Thymus (tissue), 14 donors: ENCODE measurements at places on chromosomes 4 and X. TPM values are rescaled to one million over a fixed set of nuclear protein-coding genes. Genes with fewer than 3 reads are reported as not detected.
A peak's percentile ranks its signal among the peaks of the same experiment; 100 is the strongest.

- no peak for DNase-seq
Observed at GRCh38 chr4:10083331-10083771, 33.2 kb downstream of the WDR1 start.

DNA sequence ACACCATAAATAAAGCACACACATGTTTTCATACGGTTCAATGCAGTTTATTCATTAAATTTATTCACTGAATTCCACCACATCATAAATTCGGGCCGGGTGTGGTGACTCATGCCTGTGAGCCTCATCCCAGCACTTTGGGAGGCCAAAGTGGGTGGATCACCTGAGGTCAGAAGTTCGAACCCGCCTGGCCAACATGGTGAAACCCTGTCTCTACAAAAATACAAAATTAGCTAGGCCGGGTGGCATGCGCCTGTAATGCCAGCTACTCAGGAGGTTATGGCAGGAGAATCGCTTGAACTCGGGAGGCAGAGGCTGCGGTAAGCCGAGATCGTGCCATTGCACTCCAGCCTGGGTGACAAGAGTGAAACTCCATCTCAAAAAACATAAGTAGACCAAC, 131.6 kb downstream of the PDS5A start:
- DNase-seq, result no peak

DNA sequence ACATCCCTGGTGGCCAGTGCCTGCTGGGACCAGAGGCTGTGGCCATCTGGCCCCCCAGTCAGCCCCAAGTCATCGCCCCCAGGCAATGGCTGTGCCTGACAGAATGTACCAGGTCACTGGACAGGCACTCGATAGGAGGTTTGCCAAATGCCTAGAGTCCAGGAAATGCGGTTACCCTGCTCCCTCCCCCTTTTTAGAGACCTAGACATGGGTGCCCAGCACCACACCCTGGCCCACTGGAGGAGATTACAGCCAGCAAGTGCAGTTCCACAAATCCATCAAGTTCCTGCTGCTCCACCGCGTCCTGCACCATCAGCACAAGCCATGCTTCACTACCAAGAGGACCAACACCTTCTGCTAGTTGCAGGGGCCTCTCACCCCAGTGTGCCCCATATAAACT, 16.2 kb upstream of the ZFX start:
- no peak for DNase-seq

- no peak for DNase-seq
Observed at GRCh38 chr4:113435893-113436292, 325.6 kb downstream of the CAMK2D start.

The MAGED1 gene
- 50.7 TPM for total RNA-seq

- no peak for DNase-seq
Observed at GRCh38 chr4:138410266-138410665, 168.1 kb upstream of the SLC7A11 start.

The NKX6-1 gene
- under 0.01 TPM for total RNA-seq

DNA sequence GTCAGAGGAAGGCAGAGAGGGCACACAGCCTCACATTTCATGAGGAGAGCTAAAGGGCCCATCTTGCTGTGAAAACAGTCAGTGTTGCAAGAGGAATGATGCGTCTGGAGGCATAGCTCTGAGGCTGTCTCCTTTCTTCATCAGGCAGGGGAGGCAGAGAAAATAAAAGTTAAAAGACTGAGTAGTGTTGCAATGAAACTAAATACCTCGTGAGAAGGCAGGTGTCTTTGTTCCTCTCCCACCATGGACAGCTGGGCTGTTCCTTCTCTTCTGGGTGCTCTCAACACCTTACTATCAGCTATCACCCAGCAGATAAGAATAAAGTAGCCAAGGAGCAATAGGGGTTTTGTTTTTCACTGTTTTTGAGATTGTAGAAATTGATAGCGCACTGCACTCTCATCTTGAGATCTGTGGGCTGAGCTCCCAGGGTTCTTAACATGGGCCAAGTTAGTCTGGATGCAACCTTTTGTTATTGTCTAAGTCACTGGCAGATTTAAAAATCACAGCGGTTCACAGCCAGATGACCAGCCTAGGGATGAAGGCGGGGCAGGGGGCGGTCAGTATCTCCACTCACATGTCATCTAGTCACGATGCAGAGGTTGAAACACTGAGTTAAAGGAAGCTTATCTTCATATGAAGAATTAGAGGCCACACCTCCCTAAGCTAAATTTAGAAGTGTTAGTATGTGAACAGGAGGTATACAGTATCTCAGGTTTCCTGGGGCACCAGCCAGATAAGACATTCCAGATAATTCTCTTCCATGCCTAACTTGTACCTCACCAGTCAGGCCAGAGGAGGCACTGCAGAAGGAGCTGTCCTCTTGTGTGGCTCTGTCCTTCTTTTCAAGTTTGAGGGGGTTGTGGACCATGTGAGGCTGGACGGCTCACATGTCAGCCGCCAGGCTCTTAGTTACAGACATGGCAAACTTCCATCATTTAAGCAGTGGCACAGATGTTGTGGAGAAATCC, 36.9 kb downstream of the PARM1 start:
- no peak for DNase-seq

DNA sequence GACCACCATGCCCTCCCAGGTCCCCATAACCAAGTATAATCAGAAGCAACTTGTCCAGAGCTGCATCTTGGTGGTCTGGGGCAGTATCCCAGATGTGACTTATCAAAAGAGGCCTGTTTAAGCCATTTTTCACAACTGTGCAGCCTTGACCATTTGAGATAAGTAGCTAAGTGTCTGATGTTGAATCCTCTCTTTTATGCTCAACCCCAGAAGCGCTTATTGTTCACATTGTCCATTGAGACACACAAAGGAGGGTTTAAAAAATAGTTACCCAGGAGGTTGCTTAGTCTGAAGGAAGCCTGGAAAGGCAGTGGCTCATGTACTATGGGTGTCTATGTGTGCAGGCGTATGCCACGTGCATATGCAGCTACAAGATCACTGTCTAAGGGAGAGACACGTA, 27.0 kb downstream of the ENPP6 start:
- DNase-seq, result no peak

The GPR173 gene
- 0.61 TPM for total RNA-seq

DNA sequence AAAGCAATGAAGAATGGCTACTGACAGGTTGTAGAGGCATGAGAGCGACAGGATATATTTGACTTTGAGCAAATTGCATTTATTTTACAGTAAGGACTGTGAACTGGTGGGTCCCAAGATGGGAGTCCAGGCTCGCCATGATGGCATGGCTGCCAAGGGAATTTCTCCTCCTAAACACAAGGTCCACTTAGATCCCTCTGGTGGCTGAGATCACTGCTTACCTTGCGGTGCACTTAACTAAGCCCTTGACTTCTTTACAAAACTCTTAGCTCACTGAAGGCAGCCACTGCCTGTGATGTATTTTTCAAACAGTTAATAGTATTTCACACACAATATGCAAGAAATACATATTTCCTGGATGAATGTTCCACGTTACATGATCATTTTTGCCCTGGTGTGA, 50.3 kb upstream of the SORBS2 start:
- no peak for DNase-seq

The PI4K2B gene
- 20.4 TPM for total RNA-seq

The RTL9 gene
- 0.09 TPM for total RNA-seq

- no peak for DNase-seq
Observed at GRCh38 chr4:80918004-80918403, 112.5 kb upstream of the BMP3 start.

The RASSF6 gene
- total RNA-seq, result 16.6 TPM

- DNase-seq, result no peak
Observed at GRCh38 chr4:73862322-73862721, 6.9 kb upstream of the CXCL1 start.

The UNC5C gene
- total RNA-seq, result 1.8 TPM

GRCh38 chr4:89254847-89255246, 52.8 kb downstream of the GPRIN3 start:
- no peak for DNase-seq

GRCh38 chr4:149845743-149846142, 30.1 kb upstream of the IQCM start:
- no peak for DNase-seq

The RIBC1 gene
- 1.2 TPM for total RNA-seq

The NEXMIF gene
- 0.05 TPM for total RNA-seq

DNA sequence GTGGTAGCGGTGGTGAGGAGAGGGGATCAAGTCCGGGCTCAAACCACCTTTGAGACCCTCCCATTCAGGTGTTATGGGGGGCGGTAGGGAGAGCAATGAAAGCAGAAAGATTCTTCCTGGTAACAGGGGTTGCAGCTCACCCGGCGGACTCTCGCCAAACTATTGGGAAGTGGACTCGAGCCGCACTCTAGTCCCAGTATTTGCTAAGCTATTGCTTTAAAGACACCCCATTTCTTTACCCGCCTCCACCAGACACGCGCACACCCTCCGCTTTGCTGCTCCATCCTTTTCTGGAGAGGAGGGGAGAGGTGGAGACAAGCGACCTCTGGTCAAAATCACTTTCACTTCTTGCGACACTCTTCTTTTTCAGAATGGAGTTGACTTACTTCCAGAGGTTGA, 625 bp upstream of the GABRA4 start:
- DNase-seq, result no peak

The PCDH18 gene
- total RNA-seq, result 9.9 TPM

- no peak for DNase-seq
Observed at GRCh38 chrX:49291615-49292337, 11.7 kb upstream of the GAGE10 start.

The RNF128 gene
- total RNA-seq, result 0.90 TPM

The SMIM31 gene
- not detected for total RNA-seq

GRCh38 chr4:16226816-16227461, 668 bp upstream of the TAPT1 start:
- no peak for DNase-seq

The BTC gene
- 0.42 TPM for total RNA-seq

DNA sequence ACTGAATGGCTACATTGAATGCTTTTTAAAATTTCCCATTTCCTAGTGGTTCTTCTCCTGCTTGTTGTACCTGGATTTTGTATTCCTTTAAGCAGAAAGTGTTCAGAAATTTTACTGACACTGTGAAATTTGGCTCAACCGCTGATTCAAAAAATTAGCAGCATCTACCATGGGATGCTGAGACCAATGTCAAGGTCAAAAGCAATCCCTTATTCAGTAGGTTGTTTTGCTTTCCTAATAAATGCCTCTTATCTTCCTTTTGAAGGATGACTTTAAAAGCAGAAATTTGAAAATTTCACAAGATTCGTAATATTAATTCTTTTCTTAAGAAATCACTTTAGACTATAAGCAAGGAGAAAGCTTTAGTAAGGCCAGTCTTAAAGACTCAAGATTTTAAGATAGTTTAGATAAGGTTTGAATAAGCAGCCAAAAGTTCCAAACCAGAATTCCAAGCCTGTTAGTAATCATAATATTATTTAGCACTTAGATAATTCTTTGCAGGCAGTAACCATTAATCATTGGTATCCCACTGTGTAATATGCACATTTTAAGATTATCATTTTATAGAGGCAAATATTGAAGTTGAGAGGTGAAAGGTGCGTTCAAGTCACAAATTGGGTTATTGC, 508.8 kb downstream of the ANKRD50 start:
- no peak for DNase-seq

GRCh38 chrX:30270639-30271038, 23.7 kb downstream of the MAGEB1 start:
- no peak for DNase-seq

The TLR10 gene
- total RNA-seq, result 8.9 TPM

DNA sequence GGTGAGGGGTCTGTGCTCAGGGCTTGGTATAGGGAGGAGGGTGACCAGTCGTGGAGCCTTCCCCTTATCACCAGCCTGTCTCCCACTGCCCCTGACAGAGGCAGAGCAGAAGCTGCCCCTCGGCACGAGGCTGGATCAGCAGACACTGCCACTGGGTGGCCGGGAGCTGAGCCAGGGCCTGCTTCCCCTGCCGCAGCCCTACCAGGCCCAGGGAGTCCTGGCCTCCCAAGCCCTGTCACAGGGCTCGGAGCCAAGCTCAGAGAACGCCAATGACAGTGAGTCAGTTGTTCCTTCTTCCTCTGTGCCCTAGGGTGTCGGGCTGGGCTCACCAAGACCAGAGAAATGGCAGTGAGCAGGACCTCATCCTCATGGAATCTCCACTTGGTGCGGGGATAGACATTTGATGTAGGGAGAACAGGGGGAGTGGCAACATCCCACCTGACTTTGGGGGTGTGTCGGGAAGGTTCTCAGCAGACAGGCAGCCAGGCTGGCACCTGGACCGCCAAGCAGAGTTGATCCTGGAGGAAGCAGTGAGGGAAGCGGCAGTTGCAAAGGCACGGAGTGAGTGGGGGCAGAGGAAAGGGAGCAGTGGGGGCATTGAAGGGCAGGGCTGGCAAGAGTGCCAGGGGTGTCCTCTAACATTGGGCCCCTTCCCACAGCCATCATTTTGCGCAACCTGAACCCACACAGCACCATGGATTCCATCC, 14.3 kb upstream of the UBA1 start:
- DNase-seq, result no peak

- DNase-seq, result no peak
Observed at GRCh38 chrX:42694260-42694815, 83.6 kb downstream of the PPP1R2C start.

DNA sequence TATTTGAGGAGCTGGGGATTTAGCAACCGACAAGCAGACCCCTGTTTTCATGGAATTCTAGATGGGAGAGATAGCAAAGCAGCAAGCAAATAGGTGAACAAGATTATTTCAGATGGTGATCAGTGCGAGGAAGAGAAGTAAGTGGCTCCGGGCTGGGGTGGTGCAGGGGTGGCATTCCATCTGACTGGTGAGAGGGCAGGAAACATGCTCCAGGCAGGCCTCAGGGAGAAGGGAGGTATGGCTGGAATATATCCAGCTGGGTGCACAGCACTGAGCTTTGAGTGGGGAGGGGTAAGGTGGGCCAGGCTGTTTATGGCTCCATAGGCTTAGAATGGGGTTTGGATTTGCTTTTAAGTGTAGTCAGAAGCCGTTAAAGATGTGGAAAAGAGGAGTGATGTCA, 21.2 kb downstream of the PTTG2 start:
- no peak for DNase-seq

GRCh38 chr4:185119927-185120630, 23.0 kb upstream of the SLC25A4 start:
- DNase-seq, result no peak

The CFAP99 gene
- 0.19 TPM for total RNA-seq

The MAGED4 gene
- 2.7 TPM for total RNA-seq

GRCh38 chrX:112849016-112849415, 8.4 kb upstream of the AMOT start:
- DNase-seq, result no peak

- DNase-seq, result no peak
Observed at GRCh38 chr4:54076673-54077072, 12.3 kb upstream of the CHIC2 start.

DNA sequence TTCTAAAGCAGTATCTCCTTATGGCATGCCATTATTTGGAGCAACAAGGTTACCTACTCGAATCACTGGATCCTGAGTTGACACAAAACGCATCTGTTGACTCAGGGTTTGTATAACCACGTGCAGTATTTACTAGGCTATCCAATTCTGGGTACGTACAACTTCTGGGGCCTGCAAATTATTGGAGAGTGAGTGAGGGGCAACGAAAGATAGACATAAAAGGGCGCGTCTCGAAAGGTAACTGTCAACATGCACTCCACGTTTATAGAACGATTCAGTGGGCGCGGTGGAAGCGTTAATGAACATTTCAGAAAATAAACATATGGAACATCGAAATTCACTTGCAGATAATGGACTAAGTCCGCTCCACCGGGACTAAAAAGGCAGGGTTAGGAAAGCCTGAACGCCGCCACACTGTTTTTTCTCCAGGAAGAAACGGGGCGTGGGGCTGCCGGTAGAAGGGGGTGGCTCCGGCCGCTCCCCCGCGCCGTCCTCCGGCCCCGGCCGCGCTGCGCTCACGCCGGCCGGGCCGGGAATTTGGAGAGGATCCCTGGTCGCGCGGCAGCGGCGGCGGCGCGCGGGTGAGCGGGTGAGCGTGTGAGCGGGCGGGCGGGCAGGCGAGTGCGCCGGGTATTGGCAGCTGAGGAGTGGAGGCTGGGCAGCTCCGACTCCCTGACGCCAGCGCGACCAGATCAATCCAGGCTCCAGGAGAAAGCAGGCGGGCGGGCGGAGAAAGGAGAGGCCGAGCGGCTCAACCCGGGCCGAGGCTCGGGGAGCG, at the start of gene SMAD1:
SMAD1 (plus strand) TSS at position 690 of the 778 bp plus-strand sequence. CDS start 32,761 bp downstream, outside the sequence.
- DNase-seq, result peak; percentile 66
